Omental fat pad (tissue), 4 donors: ENCODE measurements at places on chromosomes 4 and X.

DNA sequence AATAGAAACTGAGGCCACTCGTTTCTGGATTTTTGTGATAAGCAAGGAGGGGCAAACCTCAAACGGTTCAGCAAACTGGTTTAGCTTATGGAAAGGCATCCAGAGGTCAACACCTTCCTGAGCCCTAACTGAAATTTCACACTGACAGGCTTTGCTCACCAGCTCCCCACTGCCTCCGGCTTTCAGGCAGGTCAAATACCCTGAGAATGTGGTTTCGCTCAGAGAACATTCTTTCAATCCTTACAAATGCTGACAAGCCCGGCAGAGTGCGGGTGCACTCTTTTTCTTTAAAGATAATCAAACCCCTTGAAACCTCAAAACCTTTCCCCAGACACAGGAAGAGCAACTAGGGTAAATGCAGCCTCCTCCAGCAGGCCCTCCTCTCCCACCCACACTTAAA is 41.5 kb downstream of the CD40LG start:
- DNase-seq = no peak

DNA sequence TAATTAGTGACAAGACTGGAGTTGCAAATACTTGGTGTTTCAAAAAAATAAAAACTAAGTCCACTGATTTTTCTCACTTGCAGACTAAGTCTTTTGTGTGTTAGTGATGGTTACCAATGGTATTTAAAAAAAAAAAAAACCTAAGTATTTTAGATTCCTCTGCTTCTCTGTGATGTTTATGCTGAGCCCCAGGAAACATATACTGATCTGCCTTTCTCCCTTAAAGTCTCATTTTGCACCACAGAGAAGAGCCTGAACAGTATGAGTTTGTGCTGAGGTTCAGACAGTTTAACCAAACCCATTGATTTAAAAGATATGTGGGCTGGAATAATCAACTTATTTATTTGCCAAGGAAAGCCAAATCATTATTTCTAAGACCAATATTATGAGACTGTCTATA is 1305.0 kb downstream of the PCDH18 start:
- no peak for DNase-seq

DNA sequence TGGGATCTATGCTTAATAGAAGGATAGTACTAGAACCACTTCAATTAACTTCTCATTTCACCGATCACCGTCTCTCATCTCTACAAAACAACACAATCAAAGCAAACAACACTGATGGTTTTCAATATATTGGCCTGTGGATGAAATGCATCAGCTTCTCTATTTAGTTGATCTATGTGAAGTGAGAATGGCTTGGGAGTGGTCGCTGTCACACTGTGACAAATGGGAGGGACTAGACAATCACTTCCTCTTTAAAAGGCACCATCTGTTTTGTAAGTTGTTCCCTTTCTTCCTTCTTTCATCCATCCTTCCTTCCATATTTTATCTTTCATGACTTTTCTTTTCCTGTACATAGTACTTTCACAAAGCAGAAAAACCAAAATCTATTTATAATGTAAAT is 23.9 kb upstream of the NWD2 start:
- DNase-seq = no peak

DNA sequence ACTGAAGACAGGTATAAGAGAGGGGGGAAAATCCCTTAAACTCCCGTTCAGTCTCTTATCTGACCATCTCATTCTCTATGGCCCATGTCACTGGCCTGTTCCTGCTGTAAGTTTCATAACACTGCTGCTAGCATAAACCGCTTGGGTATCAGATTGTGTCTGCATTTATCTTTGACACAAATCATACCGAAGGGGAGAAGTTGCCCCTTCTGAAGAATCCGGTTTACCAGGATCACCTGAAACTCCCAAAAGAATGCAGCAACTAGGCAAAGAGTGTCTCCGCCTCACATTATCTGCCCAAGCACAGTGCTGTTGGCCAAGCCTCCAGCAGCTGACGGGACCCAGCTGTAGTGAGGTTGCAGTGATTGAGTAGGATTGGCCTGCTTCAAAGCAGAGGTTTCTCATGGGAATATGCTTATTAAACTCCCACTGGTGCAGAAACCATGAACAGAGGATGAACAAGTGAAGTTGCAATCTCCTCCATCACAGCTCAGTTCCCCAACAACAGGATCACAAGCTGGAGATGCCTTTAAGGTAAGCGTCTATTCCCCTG is 71.3 kb upstream of the PUDP start:
- DNase-seq = no peak

DNA sequence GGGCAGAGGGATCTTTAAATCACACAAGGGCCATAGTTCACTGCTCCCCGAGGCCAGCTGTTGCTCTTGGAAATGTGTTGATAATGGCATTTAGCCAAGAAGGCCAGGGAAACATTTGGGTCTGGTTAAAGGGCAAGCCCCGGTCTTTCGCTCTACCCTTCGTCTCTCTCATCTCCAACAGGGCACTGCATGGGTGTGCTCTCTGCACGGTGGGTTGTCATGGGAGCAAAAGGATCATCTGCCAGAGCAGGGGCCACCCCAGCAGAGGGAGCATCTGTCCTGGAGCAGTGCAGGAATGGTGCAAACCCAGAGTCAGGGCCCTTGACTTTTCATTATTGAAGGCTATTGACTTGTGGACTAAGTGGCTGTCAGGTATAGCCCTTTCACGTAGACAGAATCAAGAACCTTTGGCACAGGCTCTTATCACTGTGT is 22.7 kb upstream of the PGRMC2 start:
- DNase-seq = no peak

DNA sequence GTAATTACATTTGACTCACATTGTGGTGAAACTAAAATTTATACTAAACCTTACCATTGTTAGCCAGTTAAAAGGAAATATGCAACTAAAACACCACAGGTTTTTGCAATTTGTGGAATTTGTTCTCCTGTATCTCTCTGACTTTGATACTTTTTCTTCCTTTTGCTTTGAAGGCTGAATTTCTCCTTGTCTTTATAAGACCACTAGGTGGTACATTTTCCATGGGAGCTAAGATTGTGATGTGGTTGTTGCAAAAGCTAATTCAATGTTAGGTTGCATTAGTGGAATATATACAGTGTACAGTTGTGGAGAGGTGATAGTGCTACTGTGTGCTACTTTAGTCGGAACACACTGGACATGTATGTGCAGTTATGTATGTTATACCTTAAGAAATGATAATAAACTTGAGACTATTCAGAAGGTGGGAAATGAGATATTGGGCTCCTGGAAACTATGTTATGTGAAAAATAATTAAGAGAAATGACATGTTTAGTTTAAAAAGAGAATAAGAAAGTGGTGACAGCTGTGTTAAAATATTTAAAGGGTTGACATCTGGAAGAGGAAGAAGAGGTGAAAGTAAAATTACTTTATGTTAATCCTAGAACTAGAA is 70.3 kb downstream of the ARL9 start:
- DNase-seq = no peak

- DNase-seq = no peak
These were observed at the start of gene CRLF2 for GRCh38 chrX:1212532-1212931. TSS of gene CRLF2 (minus strand) at chrX:1212649. CDS start at chrX:1212634, 15 bp downstream.

DNA sequence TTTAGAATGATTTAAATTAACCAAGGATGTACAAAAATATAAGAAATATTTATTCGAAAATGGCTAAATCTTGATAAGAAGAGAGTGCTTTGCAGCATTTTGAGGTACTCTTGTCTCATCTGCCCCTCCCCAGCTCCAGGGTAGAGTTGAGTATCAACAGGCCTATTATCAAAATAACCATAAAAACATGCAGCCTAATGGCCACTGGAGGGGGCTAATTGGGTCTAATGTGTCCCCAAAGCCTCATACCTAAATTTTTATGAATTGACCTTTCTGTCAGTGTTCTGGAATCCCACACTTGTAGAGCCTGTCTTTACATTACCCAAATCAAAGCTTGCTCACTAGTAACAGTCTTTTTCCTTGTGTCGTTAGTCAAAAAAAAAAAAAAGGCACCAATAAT is 544.9 kb upstream of the CPXCR1 start:
- DNase-seq = no peak

- DNase-seq = no peak
These were observed 113.0 kb upstream of the VAMP7 start for GRCh38 chrX:155767876-155768769.

- DNase-seq = no peak
These were observed 1.7 kb upstream of the DCTD start for GRCh38 chr4:182918791-182919302.

DNA sequence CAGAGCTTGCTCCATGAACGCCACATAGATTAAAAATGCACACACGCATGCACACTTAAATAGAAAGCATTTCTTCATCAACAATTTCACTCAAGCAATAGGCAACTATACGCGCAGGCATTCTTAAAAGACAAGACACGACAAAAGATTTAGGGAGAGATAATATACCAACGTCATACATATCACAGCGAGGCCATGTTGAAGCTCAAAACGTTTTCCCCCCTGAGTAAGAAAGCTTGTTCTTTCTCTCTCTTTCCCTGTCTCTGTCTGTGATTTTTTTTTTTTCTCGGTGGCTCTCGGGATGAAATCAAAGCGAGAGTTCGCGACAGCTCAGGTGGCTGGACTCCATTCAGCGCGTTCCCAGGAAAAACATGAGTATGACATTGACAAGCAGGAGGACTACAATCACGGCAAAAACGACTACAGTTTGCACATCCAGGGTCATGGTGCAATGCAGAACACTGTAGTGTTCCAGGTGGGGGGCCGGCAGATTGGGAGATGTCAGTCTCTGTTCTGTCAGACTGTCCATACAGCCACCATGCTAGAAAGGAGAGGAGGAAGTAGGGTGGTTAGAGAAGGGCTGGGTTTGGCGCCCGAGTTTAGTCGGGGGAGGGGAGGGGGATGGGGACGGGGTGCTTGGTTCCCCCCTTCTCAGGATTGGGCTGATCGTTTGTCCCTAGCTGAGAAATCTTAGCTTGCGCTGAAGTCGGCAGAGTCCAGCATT is 30.7 kb downstream of the ARHGEF9 start:
- DNase-seq = no peak

DNA sequence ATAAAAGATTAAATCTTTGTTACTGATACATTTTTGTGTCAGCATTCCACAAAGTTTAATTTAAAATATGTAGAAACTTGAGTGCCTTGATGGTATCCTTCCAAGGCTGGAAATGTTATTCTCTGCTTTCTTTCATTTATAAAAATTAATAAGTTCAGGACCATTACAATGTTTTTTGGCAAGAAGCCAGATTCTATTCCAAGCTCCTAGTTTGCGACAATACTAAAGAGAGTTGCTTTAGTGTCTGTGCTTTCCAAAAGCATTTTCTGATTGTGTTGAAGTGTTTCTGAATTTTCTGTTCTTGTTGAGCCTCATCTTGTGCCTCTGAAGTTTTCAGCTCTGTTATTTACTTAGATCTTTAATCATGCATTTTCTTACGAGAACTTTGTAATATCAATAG is 516.2 kb downstream of the KCTD8 start:
- no peak for DNase-seq

DNA sequence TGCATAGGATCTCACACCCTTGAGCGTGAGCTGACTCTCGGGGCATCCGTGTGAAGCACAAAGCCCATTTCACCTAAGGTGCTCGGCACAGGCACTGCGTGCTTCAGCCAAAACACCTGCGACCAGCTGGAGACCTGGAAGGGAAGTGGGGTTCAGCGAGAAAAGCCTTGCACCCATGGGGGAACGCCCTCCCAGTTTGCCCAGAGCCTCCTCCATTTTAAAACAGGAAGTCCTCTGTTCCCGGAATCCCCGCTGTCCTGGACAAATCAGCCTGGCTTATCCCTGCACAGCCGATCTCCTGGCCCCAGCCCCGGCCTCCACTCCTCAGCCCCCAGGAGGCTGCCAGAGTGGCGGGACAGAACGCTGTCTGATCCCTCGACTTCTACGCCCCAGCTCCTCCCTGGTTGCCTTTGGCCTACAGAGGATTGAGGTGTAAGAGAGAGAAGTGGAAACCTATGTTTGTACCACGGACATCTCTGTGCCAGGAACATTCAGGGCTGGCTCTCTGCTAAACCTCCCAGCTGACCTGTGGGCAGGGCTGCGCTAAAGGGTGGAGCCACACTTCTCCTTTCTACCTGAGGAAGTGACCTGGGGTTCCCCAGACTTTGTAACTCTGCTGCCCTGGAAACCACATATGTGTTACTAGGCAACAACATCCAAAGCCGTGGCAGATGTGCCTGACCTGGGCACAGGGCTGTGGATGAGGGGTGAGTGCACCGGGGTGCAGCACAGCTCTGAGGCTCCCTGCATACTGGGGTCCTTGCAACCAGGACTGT is 3.8 kb upstream of the C4orf50 start:
- DNase-seq = no peak

DNA sequence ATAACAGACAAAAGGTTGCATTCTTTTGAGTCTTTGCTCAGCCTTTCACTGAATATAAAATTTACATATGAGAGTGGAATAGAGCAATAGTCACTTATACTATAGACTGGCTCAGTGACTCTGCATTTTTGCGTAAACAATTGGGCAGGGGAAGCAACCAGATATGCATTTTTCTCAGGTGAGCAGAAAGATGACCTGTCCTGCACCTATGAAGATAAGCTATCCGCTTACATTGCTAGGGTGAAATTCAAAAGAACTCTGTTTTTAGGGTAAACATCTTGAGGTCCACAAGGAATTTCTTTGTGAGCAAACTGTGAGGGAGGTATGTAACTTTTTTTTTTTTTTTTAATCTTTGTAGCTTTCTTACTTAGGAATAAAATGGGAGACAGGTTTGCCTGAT is 602.4 kb upstream of the PRKX start:
- no peak for DNase-seq

DNA sequence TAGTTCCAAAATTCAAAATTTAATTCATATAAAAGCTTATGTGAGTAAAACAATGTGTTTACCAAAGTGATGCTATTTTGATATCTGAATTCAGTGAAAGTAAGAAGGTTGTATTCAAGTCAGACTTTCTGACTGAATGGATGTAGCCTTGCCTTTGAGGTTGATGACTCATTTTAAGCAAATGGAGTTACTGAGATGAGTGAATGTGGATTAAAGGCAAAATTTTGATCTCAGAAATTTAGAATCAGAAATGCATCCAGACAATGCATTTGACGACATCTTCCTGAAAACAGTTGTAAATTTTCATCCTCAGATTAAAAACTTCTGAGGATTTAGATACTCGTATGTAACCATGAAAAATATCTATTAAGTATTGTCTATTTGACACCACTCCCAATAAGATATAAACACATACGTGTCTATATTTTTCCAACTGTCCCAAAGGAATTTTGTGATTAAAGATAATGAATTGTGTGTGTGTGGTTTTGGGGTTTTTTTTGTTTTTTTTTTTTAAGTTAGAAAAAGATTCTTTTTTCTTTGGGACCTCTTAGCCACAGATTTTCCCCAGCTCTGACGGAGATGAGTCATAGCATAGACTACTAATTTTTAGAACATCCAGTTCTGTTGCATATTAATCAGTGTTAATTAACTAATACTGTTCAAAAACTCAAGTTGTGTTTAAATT is 34.4 kb downstream of the NFKB1 start:
- DNase-seq = no peak
